ENCODE measurements at places on chromosomes 2 and 18. TPM values are rescaled to one million over a fixed set of nuclear protein-coding genes. Genes with fewer than 3 reads are reported as not detected.

GRCh38 chr2:102512161-102512560 is 39.1 kb downstream of the SLC9A4 start:
- H3K4me1 ChIP-seq: peaks cover 2% of the 10 kb centered on the region
- no peak overlapping the region for H3K4me3 ChIP-seq
- H3K27ac ChIP-seq: no peak overlapping the region
- H3K27me3 ChIP-seq: peaks cover 30% of the 10 kb centered on the region
- DNase-seq: no peak

Gene CFAP221
- not detected for total RNA-seq

GRCh38 chr2:207091176-207091575 is 74.6 kb downstream of the KLF7 start:
- peaks cover 15% of the 10 kb centered on the region for H3K27me3 ChIP-seq
- peaks cover 2% of the 10 kb centered on the region for H3K36me3 ChIP-seq
- no peak overlapping the region for H3K27ac ChIP-seq
- no peak overlapping the region for H3K4me3 ChIP-seq

- H3K27ac ChIP-seq: peak overlapping the region; percentile 20
- no peak overlapping the region for H3K4me3 ChIP-seq
- DNase-seq: no peak
- peaks cover 5% of the 10 kb centered on the region for H3K36me3 ChIP-seq
- peaks cover 35% of the 10 kb centered on the region for H3K4me1 ChIP-seq
Measured at GRCh38 chr2:96240341-96241038, 25.3 kb downstream of the TMEM127 start.

DNA sequence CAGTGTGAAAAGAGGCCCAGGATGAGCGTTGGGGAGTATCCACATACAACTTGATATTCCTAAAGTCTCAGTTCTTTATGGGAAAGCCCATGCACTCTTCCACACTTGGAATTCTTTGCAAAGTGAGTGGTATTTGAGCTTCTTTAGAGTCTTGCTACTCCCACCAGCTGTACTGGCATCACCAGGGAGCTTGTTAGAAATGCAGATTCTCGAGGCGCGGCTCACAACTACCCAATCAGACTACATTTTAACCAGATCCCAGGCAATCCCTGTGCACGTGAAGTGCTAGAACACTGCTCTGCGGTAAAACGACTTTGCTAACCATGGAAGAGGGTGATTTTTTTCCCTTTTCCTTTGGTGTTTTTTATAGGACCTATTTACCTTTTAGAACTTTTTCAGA is 184.7 kb downstream of the NEDD4L start:
- H3K27ac ChIP-seq: no peak overlapping the region
- H3K4me3 ChIP-seq: no peak overlapping the region
- H3K27me3 ChIP-seq: peaks cover 3% of the 10 kb centered on the region

DNA sequence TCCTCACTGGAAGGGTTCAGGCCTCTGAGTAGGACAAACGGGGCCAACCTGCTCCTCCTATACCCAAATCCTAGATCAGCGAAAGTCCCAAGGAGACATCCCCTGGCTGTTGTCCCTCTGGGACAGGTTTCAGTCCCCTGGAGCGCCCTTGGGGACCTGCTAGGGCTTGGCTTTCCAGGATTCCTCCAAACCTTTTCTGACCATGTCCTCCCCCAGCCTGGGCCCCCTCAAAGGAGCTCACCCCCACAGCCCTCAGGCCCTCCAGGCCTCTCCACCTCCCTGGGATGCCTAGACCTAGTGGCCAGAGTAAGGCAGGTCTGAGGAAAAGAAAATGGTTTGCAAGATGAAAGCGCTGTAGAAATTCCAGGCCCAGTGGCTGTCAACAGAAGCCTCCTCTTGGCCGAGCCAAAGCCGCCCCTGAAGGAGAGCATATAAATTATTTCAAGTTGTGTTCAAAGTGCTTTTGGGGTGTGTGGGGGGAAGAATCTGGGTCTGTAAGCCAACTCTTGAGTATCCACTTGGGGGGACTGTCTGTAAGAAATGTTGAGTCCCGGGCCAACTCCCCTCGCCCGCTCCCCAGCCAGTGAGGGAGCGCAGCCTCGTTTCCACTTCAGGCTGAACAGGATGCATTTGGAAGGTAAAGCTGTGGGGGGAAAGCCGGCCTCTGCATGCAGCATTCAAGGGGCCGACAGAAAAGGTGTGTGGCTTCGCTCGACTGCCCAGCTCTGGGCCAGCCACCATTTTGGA is 158.6 kb downstream of the DYSF start:
- H3K36me3 ChIP-seq: no peaks in the 10 kb centered on the region
- H3K27me3 ChIP-seq: no peaks in the 10 kb centered on the region
- peak; percentile 22 for DNase-seq
- no peak overlapping the region for H3K27ac ChIP-seq
